ENCODE measurements at places on chromosomes 6 and 20.

DNA sequence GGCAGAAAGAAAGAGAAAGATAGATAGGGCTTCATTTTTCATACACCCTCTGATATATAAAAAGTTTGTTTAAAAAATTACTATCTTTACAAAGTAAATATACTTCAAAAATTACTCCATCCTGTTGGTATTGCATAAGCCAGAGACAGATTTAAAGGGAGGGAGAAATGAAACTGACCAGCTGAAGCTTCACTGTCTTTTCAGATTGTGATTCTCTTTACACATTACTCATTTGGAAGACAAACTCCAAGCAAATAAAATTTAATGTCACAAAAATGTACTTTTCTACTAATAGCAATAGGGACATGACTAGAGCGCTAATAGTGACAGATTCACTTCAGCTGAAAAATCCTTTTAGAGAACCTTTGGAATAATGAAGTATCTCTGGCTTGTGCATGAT, 38.6 kb upstream of the MARCKS start:
- no peak for DNase-seq

GRCh38 chr6:104402572-104402971, 457.1 kb downstream of the HACE1 start:
- DNase-seq = no peak

DNA sequence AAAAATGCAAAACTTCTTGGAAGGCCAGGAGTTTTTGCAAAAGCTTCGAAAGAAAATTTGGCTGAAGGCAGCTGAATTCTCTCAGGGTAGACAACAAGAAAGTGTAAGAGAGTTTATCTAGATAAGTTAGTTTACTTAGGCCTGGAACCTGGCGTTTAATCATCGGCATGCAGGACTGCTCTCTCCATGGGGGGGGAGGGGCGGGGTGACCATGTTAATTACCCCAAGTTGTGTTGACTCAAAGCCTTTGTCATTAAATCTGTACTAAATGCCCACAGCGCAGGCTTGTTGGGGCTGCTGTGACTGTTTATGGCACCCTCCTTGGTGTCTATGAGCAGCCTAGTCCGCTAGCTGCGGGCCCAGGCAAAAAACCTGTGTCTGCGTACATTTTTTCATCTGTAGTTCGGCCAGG, 20.1 kb upstream of the ZNF451 start:
- no peak for DNase-seq

DNA sequence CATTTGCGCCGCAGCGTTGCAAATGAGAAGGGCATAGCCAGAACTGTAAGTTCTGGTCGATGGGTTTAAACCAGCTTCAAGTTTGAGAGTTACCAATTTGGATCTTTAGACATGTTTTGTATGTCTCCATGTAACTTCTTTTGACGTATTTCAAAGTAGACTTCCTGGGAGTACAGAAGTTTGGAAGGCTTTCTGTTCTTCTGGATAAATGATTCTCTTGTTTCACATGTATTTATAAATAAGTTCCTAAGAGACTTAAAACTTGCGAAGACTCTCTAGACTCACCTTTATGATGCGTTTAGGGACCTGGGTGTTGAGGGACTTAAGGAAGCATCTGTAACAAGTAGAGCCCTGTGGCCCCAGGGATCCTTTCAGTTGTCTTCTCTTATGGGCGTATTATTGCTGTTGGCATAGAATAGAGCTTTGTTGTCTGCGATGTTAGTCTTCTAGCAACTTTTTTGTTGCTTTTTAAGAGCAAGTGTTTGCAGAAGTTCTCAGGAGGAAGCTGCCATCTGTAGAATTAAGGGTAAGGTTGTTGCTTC, 1.3 kb downstream of the CDYL start:
- no peak for DNase-seq

- DNase-seq = no peak
These were observed 35.8 kb downstream of the TRIM38 start for GRCh38 chr6:25998379-25998778.

DNA sequence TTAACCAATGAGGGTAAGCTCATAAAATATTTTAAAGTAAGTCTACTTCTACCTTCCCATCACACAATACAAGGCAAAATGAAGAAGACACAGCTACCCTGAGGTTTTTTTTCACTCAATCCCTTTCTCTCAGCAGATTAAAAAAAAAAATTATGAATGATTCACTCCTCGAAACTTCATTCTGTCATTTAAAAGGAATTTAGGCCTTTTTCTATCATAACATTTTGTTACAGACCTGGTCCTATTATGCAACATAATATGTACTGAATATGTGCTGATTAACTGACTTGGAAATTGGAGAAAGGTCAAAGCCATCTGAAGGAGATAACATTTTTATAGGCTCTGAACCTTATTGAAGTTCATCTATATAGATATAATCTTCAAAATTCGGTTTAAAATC, 45.5 kb downstream of the PRL start:
- DNase-seq = no peak

GRCh38 chr6:20178327-20178726, 33.9 kb downstream of the MBOAT1 start:
- no peak for DNase-seq

- DNase-seq = peak; percentile 56
These were observed 38.1 kb downstream of the GNAS start for GRCh38 chr20:58890518-58891085.

- no peak for DNase-seq
These were observed 130.3 kb upstream of the SASH1 start for GRCh38 chr6:148212366-148212765.

DNA sequence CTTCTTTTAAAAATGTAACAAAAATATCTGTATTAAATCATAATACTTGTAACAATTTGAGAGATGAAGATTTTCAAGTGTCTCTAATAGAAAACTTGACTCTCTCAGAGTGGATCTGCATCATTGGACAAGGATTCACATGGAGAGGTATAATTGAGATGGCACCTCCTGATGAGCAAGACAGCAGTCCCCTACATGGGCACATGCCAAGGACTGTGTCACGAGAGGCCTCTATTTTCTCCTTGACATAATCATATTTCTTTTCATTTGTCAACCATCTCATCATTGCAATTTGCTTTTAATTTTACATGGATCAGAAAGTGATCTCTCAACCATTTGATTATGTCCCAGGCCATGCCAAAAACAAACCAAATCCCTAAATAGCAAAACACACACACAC, 206.8 kb upstream of the THEMIS start:
- DNase-seq = no peak

DNA sequence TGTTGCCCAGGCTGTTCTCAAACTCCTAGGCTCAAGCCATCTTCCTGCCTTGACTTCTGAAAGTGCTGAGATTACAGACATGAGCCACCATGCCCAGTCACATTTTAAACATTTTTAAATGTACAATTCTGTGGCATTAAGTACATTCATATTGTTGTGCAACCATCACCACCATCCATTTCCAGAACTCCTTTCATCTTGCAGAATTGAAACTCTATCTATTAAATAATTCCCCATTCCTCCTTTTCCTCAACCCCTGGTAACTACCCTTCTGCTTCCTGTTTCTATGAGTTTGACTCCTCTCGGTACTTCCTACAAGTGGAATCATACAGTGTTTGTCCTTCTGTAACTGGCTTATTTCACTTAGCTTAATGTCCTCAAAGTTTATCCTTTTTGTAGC, 103.8 kb upstream of the NAA20 start:
- DNase-seq = no peak
